Hepatocyte (in vitro differentiated cells): ENCODE measurements at places on chromosomes 2 and 18. TPM values are rescaled to one million over a fixed set of nuclear protein-coding genes. Genes with fewer than 3 reads are reported as not detected.

GRCh38 chr2:176124947-176125771 is 2.6 kb downstream of the HOXD9 start:
- DNase-seq = no peak

DNA sequence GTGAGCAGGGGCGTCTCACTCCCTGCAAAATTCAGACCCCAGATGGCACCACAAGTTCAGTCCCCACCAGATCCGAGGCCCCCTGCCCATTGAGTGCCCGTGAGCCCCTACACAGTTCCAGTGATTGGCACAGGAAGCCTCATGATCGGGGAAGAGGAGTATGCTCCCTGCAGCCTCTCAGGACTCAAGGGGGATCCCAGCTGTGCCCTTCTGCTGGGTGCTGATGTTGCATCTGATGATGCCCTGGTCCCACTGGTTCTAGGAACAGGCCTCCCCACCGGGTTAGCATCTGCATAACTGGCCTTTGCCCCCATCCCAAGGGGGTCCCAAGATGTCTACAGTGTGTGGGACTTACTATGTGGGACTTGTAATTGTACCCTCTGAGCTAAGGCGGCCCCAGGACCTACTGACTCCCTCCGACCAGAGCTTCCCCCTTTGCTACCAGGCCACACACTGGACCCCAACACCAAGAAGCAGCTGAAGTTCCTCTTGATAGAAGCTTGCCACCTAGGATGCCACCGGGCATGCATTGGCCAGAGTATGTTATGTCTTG is 8.6 kb downstream of the ALPG start:
- no peak for DNase-seq

- DNase-seq = peak; percentile 80
Measured at GRCh38 chr2:128309280-128310093, 9.2 kb downstream of the HS6ST1 start.

- peak; percentile 97 for DNase-seq
Measured at GRCh38 chr2:147843864-147844696, 749 bp upstream of the ACVR2A start.

DNA sequence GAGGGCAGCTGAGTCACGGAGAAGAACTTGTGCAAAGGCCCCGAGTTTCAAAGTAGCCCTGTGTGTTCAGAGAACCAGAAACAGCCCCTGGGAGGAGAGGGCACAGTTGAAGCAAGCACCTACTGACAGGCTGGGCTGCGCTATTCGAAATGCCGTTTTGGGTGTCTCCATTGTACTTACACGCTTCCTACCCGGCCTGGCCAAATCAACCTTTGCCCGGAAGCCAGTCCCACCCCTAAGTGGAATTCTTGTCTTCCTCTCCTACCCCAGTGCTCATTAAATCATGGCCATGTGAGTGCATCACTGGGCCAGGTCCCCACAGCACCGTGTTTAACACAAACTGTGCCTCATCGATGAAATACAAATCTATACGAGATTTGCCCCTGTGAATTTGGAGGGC is 6.0 kb downstream of the DIPK1C start:
- DNase-seq = no peak

DNA sequence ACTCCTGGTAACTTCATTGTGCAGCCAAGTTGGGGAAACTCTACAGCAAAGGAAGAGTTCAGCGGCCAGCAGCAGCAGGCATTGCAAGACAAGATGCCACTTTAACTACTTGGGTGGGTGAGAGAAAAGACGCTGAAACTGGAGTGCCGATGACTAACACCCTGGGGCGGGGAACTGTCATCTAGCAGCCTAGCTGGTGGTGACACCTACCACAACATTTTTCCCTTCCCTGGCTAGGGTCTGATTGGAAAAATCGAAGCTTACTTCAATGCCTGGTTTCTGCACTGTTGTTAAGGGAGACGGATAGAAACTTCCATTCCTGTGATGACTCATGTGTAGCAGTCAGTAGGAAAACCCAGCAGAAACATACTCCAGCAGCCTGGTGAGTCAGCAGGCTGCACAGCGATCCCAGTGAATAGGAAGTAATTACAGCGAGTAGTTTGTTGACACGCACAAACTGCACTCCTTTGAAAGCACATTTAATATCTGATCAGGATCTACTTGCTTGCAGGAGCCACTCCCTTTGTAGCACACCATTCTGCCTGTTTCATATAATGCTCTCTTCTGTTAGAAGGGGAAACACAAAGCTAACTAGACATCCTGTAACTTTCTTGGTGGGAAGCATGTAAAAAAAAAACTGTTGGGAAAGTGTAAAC is 62.1 kb upstream of the MAPRE2 start:
- peak; percentile 90 for DNase-seq

- no peak for DNase-seq
Measured at GRCh38 chr2:38180754-38181153, 104.8 kb upstream of the CYP1B1 start.

Gene TCF23
- not detected in 2 replicates for polyA plus RNA-seq

Gene CERKL
- polyA plus RNA-seq = 1.9 and 2.0 TPM in 2 replicates

Gene SPATS2L
- polyA plus RNA-seq = 202 and 239 TPM in 2 replicates

Gene TRAK2
- polyA plus RNA-seq = 6.8 and 9.2 TPM in 2 replicates

Gene AGBL5
- 20.2 and 24.9 TPM in 2 replicates for polyA plus RNA-seq

Gene CGREF1
- 1.8 and 2.2 TPM in 2 replicates for polyA plus RNA-seq
